ENCODE measurements at places on chromosomes 6 and 20.
A peak's percentile ranks its signal among the peaks of the same experiment; 100 is the strongest.

- no peak for DNase-seq
Observed at GRCh38 chr6:139165324-139165723, 30.4 kb downstream of the HECA start.

GRCh38 chr6:149545258-149545753 is 537 bp downstream of the PPIL4 start:
- DNase-seq, result no peak

- no peak for DNase-seq
Observed at GRCh38 chr6:150070236-150070818, 1.4 kb upstream of the ULBP3 start.

GRCh38 chr20:36676701-36677421 is 30.9 kb upstream of the SLA2 start:
- DNase-seq, result no peak

GRCh38 chr20:60240415-60240814 is 282.2 kb downstream of the CDH26 start:
- DNase-seq, result no peak

DNA sequence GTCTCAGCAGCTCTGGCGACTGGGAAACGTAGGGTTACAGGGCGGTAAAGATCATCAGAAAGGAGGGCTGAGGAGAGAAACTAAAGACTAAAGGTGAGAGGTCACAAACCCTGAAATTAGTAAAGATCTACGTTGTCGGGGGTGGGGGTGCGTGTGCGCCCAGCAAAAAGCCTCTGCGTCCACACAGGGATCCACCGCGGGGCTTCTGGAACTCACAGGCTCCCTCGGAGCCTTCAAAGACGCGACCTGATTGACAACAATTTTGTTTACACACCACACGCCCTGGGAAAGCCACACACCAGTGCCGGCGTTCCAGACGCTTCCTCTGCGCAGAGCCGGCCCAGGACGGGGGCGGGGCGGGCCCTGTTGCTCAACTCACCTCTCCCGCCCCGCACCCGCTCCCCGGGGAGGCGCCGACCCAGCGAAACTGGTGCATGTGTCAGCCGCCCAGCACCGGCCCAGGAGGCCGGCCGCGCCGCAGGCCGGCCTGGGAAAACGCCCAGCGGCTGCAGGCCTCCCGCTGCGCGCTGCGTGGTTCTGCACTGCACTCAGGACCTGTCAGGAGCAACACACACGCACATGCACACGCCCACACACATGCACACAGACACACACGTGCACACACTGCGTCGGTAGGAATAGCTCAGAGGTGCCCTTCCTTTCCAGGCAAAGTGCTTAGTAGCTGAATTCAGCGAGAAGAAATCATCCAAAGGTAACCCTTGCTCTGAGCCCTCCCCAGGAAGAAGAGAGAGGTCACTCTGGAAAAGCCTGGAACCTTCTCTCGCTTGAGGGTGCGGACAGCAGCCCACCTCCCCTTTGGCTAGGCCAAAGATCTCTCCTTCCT is 57.2 kb upstream of the ARID1B start:
- peak; percentile 55 for DNase-seq

DNA sequence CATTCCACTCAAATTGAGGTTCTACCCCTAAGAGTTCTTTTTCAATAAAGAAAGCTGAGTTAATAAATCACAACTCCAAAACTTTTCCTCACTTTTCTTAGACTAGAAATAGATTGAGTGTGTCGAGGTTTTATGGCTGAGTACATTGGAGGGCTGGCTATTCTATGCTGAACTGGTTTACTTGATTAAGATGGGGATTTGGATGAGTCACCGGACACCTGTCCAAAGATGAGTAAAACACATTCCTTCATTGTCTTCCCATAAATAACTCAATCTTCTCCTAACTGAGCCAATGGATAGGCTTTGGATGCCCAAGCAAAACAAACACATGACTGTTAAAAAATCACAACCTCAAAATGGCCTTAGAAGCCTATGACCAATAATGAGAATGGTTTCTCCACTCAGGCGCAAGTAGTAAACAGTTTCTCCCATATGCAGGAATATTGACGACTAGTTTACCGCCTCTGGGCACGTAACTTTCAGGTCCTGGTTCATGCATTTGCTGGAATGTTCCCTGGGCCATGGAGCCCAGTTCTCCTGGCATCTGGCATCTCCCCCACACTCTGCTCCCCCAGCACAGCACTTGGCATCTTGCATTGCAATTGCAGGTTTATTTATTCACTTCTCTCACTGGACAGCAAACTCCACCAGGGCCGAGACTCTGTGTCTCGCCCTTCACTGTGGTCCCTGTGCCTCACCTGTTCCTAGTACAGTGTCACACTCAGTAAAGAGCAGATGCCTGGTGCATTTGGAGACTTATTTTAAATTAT is 43.9 kb downstream of the BCAS1 start:
- no peak for DNase-seq

GRCh38 chr20:60031107-60031506 is 72.9 kb downstream of the CDH26 start:
- DNase-seq, result no peak

DNA sequence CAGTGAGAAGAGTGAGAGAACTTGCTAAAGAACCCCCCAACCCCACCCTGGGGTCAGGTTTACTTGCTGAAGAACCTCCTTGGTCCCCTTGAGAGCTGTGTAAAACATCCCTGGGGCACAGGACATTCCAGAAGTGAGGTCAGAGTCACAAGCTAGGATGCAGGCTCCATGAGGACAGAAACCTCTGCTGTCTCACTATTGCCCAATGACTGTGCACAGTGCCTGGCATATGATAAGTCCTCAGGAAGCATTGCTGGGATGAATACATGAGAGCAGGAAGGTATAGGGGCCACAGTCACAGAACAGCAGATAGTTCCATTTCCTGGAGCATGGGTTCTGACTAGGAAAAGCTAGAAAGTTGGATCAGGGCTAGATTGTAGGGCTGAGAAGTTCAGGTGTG is 18.4 kb downstream of the NT5E start:
- DNase-seq, result no peak

GRCh38 chr6:122714059-122714458 is 65.5 kb upstream of the FABP7 start:
- DNase-seq, result no peak

DNA sequence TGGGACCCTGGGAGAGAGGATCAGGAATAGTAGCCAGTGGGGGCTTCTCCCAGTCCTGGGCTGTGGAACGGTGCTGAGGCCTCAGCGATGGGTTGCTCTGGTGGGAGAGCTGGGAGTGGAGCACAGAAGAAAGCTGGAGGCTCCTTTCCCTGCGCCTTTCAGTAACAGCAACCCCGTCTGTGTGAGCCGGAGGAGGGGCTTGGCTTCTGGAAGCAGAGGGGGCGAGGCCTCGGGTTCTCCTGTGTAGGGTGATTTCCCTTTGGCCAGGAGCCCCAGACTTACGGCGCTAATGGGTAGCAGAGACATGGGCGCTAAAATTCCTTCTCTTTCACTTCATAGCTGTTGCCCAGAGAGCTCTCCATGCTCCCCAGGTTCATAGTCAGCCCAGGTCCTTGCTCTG is 55.0 kb downstream of the DAAM2 start:
- no peak for DNase-seq

- DNase-seq, result no peak
Observed at GRCh38 chr20:47020231-47020630, 125.6 kb downstream of the EYA2 start.

DNA sequence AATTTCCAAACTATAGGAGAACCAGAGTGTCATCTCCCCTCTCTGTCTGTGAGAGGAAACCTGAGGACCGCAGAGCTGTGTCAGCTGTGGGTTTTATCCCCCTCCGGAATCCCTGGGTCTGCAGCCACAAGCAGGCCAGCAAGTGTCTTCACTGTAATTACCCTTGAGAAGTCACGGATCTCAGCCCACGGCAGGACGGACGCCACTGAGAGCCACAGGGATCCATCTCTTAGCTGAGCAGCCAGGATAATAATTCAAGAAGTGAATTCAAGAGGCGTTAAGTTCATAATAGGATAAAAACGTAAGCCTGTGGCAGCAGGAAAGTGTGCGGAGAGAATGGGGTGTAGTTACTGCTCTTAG is 37.0 kb downstream of the DLL1 start:
- no peak for DNase-seq

DNA sequence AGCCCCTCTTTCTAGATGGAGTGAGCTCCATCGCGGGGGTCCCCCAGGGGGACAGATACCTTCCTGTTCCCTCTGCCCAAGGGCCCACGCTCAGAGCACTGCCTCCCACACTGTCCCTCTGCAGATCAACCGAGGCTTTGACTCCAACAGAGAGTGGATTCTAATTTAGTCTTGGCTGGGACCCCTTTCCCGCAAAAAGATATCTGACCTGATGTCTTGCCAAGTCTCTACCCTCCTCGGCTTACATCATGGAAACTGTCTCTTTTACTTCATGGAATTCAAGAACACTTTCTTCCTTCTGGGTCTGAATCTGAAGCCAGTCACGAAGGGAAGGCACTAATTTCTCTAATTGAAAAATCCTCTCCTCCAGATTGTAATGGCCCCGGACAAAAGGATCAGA is 278.0 kb downstream of the BMP7 start:
- no peak for DNase-seq

DNA sequence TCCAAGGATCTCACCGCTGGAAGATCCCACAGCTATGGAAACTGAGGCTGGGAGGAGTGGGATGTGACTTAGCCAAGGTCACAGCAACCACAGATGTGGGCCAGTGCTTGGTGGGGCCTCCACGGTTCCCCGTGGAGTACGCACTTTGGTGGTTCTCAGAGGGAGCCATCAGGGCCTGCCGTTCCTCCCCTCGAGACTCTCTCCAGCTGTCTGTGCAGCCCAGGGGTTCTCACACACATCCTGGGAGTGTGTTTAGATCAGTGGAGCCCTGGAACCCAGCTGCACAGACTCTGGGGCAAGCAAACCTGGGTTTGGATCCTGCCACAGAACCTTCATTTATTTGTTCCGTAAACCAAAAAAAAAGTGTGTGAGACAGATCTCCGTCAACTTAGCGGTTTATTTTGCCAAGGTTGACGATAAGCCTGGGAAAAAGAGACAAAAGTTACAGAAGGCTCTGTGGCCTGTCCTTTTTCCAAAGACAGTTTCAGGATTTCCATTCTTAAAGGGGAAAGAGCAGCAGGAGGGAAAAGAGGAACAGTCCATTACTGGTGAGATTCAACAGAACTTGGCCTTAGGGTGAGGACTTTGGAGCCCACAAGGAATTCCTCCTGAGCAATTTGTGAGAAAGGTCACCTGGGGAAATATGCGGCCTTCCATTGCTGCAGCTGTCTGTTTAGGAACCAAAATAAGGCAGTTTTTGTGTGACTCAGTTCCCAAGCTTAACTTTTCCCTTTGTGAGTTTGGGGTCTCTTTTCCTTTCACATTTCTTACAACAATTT is 13.6 kb upstream of the MYMX start:
- DNase-seq, result no peak

GRCh38 chr20:46994341-46994740 is 99.7 kb downstream of the EYA2 start:
- DNase-seq, result peak; percentile 21

GRCh38 chr6:21953831-21954801 is 342.7 kb downstream of the PRL start:
- no peak for DNase-seq

GRCh38 chr20:25039697-25040437 is 18.1 kb downstream of the ACSS1 start:
- DNase-seq, result no peak

- no peak for DNase-seq
Observed at GRCh38 chr6:169251822-169252504, 1.7 kb downstream of the THBS2 start.

- no peak for DNase-seq
Observed at GRCh38 chr20:703006-703405, 27.4 kb upstream of the SCRT2 start.

GRCh38 chr6:82363428-82364086 is at the start of gene TPBG:
TPBG (plus strand) TSS chr6:82363817; CDS start chr6:82364962, 1,145 bp downstream.
- DNase-seq, result no peak

- no peak for DNase-seq
Observed at GRCh38 chr6:15293674-15294073, 47.8 kb downstream of the JARID2 start.

DNA sequence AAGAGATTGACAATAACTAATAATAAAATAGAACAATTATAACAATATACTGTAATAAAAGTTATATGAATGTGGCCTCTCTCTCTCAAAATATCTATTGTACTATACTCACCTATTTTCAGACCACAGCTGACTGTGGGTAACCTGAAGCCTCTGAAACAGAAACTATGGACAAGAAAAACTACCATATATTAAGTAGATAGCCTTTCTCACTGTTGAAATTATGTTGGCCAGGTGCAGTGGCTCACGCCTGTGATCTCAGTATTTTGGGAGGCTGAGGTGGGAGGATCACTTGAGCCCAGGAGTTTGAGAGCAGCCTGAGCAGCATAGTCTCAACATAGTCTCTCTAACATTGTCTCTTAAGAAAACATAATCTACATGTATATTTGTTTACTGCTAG is 89.9 kb downstream of the DOK5 start:
- no peak for DNase-seq

GRCh38 chr20:10074513-10074912 is 39.7 kb downstream of the ANKEF1 start:
- DNase-seq, result no peak

DNA sequence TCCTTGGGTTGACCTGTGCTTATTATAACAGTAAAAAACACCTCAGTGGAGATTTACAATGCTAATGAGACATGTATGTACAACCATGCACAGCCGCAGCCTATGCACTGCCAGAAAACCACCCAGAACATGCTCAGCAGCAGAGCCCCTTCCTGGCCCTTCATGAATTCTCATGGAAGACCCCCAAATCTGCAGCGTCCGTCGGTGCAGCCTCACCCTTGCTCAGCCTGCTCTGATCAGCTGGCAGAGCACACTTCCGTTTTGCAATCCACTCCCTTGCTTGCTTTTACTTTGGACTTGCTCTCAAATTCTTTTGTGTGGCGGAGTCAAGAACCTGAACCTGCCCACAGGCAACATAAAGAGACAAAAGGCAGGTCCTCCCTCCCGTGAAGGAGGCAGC is 378.2 kb upstream of the SULF2 start:
- DNase-seq, result no peak

- no peak for DNase-seq
Observed at GRCh38 chr6:167695831-167696230, 130.9 kb upstream of the AFDN start.

DNA sequence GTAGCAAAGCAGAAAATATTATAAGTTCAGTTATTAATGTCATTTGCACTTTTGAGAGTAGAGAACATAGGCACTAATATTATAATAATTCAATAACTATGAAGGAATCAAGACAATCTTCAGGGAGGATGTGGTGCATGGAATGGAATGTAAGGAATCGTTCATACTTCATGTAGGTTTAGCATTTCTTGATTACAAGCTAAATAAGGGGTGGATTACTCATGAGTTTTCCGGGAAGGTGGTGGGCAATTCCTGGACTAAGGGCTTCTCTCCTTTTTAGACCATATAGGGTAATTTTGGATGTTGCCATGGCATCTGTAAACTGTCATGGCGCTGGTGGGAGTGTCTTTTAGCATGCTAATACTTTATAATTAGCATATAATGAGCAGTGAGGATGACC is 9.1 kb upstream of the BTNL2 start:
- no peak for DNase-seq

Measured in stimulated activated CD8-positive, alpha-beta memory T cell treated with anti-CD3 and anti-CD28 coated beads, Interleukin-4, amount 100 ng/mL, for 24 hours (primary cell).